ENCODE measurements at places on chromosomes 3 and 15.

GRCh38 chr15:70488002-70488605, 275.3 kb downstream of the UACA start:
- DNase-seq = peak; percentile 90

GRCh38 chr3:176734146-176734545, 463.1 kb downstream of the TBL1XR1 start:
- no peak for DNase-seq

GRCh38 chr3:194343561-194343893, 7.6 kb downstream of the CPN2 start:
- DNase-seq = no peak

- DNase-seq = no peak
Measured at GRCh38 chr3:158213461-158213860, 103.6 kb downstream of the RSRC1 start.

DNA sequence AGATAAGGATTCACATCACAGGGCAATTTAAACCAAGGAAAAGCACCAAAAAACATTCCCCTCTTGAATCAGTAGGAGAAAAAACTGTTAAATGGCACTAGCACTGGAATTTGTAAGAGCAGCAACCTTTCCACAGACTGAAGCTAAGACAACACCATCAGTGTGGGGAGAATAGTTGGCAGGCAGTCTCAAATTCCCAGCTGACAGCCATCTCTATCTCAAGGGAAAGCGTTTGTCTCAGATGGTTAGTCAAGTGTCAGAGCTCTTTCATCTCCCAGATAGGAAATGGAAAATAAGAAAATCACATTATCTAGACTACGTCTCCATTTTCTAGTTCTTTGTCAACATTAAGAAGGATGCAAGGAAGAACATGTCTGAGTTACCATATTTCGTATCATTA, 228.7 kb downstream of the WDR72 start:
- DNase-seq = no peak

GRCh38 chr15:65212097-65212496, 824 bp upstream of the CILP start:
- peak; percentile 66 for DNase-seq

GRCh38 chr3:108391917-108392593, 95.7 kb downstream of the HHLA2 start:
- no peak for DNase-seq

- no peak for DNase-seq
Measured at GRCh38 chr3:123521179-123521969, 63.5 kb downstream of the HACD2 start.

- peak; percentile 68 for DNase-seq
Measured at GRCh38 chr3:20056725-20057611, 16.7 kb downstream of the KAT2B start.

GRCh38 chr15:42707068-42707467, 29.9 kb downstream of the CDAN1 start:
- DNase-seq = no peak

DNA sequence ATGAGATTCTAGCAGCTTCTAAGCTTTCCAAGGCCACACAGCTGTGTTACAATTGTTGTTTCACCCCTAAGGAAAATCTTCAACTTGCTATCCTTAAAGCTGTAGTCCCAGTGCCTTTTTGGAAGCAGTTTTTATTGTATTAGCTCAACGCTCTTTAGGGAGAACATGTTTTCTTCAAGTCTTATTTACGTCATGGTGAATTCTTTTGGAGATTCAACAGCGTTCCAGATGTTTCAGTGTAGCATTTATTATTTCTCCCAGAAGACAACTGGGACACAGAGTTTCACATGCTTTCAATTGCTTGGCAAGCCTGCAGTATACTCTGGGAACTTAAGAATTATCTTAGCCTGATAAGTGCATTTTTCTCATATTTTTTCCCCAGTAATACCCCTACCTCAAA, 888.3 kb downstream of the PLOD2 start:
- no peak for DNase-seq

GRCh38 chr3:49873623-49874022, 3.9 kb upstream of the CAMKV start:
- no peak for DNase-seq

- DNase-seq = no peak
Measured at GRCh38 chr15:71551566-71551965, 258.8 kb upstream of the NR2E3 start.

GRCh38 chr3:15097891-15098290, 1.1 kb downstream of the RBSN start:
- DNase-seq = peak; percentile 66

DNA sequence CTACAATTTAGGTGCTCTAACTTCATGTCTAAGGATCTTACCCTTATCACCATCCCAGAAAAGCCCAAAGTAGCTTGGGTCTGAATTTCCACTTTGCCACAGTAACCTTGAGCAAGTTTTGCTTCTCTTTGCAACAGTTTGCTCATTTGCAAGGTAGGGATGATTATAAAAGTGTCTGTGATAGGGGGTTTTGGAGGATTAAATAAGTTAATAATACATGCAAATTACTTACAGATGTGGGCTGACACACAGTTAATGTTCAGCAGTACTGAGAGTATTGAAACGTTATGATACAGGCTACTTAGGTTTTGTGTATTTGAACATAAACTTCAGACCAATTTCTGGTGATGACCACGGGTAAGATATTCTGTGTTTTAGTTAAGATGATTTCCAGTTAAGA, 444.7 kb upstream of the TPRG1 start:
- DNase-seq = no peak

DNA sequence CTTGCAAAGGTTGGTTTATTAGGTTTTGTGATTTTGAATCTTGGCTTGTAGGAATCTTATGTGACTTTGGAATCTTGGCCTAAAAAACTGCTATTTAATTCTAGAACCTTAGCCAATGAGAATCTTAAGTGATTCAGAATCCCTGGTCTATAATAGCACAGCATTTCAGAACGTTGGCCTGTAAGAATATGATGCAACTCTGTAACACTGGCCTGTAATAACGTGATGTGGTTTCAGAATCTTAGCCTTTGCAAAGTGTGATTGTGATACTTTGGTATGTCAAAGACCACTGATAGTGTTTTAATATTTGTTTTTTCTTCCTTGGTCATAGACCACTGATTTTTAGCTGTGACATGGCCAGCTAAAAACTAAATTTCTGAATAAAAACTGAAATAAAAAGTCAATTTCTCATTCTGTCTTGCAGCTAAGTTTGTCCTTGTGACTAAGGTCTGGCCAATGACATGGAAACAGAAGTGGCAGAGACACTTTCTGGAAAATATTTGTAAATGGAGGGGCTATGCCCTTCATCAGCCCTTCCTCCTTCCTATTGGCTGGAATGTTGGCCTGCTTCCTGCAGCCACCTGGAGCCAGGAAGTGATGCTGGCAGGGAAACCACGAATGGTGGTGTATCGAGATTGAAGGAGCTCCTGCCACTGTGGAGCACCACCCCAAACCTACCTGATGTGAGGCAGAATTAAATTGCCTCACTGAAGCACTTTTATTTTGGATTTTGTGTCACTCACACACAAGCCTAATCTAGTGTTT, 42.3 kb upstream of the CORO2B start:
- DNase-seq = no peak

All from activated effector memory CD4-positive, alpha-beta T cell treated with anti-CD3 and anti-CD28 coated beads, Interleukin-2, amount 50 U/mL, for 16 hours (primary cell).